ENCODE measurements at places on chromosomes 16 and 17. TPM values are rescaled to one million over a fixed set of nuclear protein-coding genes. Genes with fewer than 3 reads are reported as not detected.
A peak's percentile ranks its signal among the peaks of the same experiment; 100 is the strongest.

TRIM72 gene
- 0.10 TPM for total RNA-seq

GRCh38 chr17:40086150-40087044, 14.0 kb downstream of the NR1D1 start:
- no peaks in the 10 kb centered on the region for H3K27me3 ChIP-seq
- no peak for DNase-seq
- no peaks in the 10 kb centered on the region for H3K4me1 ChIP-seq
- no peak overlapping the region for H3K27ac ChIP-seq
- H3K36me3 ChIP-seq = no peaks in the 10 kb centered on the region

DNA sequence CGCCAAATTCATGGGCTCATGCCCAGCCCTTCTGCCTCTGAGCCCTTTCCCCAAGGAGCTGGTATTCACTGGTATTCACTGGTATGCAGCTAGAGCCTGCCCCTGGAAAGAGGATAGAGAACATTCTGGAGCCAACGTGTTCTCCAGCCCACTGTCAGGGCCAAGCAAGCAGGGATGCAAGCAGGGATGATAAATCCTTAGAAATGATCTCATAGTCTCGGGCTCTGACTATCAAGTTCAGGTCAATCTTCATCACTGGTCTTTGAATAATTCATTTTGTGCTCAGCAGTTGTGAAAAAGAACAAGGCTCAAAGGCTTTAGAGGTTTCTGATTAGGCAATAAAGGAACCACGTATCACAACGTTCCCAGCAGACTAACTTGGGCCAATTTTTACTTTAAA, 57.3 kb downstream of the CACNG5 start:
- no peak for DNase-seq
- H3K4me1 ChIP-seq = no peaks in the 10 kb centered on the region
- no peak overlapping the region for H3K4me3 ChIP-seq

DNA sequence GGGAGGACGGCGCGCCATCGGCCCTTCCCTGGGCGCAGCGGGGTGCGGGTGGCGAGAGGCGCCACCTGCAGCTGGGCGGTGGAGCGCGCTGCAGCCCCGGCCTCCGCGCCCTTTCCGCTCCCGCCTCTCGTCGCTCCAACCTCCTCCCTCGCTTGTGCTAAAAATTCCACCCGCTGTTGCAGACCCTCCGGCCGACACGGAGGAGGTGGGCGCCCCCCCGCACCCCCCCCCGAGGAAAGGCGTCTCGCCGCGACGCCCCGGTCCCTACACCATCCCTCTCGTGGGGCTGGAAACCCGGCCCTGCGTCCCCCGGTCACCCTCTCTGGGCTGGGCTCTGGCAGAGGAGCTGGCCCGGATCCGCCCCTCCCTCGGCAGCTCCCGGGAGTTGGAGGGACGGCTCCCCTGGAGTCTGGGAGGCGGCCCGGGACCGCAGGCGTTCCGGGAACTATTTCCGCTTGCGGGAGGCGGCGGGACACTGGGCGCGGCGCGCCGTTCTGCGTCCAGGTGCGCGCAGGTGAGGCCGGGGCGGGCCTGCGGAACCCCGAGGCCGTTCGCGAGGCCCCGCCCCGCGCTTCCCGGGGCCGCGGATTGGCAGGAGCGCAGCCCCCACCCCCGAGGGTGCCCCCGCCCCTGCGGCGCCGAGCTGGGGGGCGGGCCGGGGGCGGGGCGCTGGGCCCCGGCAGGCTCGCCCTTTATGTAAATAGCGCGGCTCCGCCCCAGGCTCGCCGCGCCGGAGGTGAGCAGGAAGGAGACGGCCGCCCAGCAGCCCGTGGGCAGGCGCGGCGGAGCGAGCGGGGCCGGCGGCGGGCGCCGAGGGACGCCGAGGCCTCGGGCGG, at the start of gene LLGL2:
Gene LLGL2, plus strand, starts transcription at position 728 of the 836 bp plus-strand sequence. CDS start 17,730 bp downstream, outside the sequence.
- H3K27me3 ChIP-seq = peaks cover 10% of the 10 kb centered on the region
- peaks cover 6% of the 10 kb centered on the region for H3K4me1 ChIP-seq
- no peak within 1 kb of the TSS for H3K27ac ChIP-seq
- peaks cover 12% of the 10 kb centered on the region for H3K36me3 ChIP-seq

MRPL45 gene
- total RNA-seq = 43.1 TPM

DNA sequence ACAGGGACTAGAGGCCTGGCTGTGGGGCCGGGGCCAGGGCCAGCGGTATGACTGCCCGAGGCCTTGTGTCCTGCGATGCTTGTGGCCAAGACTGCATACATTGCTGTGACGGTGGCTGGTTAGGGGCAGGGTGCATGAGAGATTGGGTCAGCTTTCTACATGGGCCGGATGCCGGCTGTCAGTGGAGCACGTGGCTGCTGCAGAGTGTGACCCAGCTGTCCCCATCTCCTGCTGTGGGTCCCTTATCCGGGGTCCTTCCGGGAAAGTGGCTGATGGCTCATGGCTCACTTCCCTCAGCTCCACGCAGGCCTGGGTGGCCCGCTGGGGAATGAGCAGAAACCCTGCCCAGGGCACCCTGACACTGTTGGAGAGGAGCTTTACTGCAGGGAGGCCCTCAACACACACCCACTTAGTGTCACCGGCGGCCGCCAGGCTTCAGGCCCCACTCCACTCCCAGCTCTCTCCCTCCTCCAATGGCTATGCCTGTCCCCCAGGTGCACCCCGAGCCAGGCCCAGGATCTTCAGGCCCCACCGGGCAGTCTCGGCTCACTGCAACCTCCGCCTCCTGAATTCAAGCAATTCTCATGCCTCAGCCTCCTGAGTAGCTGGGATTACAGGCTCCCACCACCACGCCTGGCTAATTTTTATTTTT, 808 bp upstream of the RGS11 start:
- no peaks in the 10 kb centered on the region for H3K4me1 ChIP-seq
- H3K27me3 ChIP-seq = peaks cover 39% of the 10 kb centered on the region
- no peak for DNase-seq
- H3K27ac ChIP-seq = no peak overlapping the region
- no peaks in the 10 kb centered on the region for H3K36me3 ChIP-seq

DNA sequence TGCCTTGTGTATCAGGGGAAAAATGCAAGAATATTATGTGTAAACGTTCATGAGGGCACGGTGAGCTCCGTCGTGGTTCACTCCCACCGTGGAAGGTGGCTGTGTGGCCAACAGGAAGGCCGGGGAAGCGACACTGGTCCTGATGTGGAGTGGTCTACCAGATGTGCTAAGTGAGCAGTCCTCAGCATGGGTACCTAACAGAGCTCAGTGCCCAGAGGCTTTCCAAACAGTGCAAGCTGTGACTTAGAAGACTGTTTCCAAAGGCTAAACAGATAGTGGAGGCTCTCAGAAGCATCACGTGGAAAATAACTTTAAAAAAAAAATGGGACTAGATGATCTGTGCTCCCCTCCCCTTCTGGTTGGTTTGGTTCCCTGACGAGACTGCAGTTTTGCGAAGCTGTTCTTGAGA, 199.3 kb upstream of the CHMP6 start:
- no peak for DNase-seq
- peaks cover 86% of the 10 kb centered on the region for H3K4me1 ChIP-seq
- peak overlapping the region; percentile 79 for H3K4me3 ChIP-seq
- no peaks in the 10 kb centered on the region for H3K27me3 ChIP-seq
- peaks cover 59% of the 10 kb centered on the region for H3K36me3 ChIP-seq

- H3K27ac ChIP-seq = no peak overlapping the region
- H3K27me3 ChIP-seq = no peaks in the 10 kb centered on the region
- no peak for DNase-seq
- peaks cover 21% of the 10 kb centered on the region for H3K4me1 ChIP-seq
- no peak overlapping the region for H3K4me3 ChIP-seq
These were observed 15.7 kb downstream of the HELZ start for GRCh38 chr17:67229109-67229955.

CDH1 gene
- total RNA-seq = 0.64 TPM

HOXB9 gene
- 0.27 TPM for total RNA-seq

GRCh38 chr17:70100983-70101382, 26.0 kb downstream of the KCNJ16 start:
- no peaks in the 10 kb centered on the region for H3K4me1 ChIP-seq
- H3K36me3 ChIP-seq = no peaks in the 10 kb centered on the region
- no peak overlapping the region for H3K4me3 ChIP-seq
- no peak overlapping the region for H3K27ac ChIP-seq
- no peak for DNase-seq

DNA sequence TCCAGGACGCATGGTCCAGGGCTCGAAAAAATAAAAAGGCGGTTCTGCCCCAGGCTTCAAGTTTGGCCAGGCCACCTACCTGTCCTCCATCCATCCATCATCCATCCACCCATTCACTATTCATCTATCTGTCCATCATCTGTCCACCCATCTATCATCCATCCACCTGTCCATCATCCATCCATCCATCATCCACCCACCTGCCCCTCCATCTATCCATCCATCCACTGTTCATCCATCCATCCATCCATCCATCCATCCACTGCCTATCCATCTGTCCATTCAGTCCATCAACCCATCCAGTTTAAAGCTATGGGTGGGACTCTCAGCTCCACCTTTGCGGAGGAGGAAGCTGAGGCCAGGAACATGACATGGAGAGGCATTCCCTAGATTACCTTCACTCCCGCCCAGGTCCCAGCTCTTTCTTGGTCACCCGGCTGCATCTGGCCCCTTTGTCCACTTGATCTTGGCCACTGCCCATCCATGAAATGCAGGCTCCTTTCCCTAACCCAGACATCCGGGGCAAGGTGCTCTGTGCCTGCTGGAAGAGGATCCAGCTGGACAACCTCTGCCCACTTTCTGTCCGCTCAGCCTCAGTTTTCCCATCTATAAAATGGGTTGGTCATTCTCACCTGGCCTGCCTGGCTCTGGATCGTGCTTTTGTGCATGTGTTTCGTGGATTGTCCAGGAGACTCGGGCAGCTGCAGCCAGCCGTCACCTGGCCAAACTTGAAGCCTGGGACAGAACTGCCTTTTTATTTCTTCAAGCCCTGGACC, 236.0 kb upstream of the CIBAR2 start:
- no peak for DNase-seq
- H3K4me3 ChIP-seq = no peak overlapping the region
- no peaks in the 10 kb centered on the region for H3K4me1 ChIP-seq
- H3K36me3 ChIP-seq = no peaks in the 10 kb centered on the region

GRCh38 chr17:75739801-75740200, 18.5 kb downstream of the ITGB4 start:
- H3K4me1 ChIP-seq = peaks cover 9% of the 10 kb centered on the region
- H3K27me3 ChIP-seq = no peaks in the 10 kb centered on the region
- DNase-seq = no peak
- no peak overlapping the region for H3K27ac ChIP-seq

GRCh38 chr17:8611619-8612298, 18.8 kb downstream of the MYH10 start:
- no peak overlapping the region for H3K27ac ChIP-seq
- H3K4me1 ChIP-seq = no peaks in the 10 kb centered on the region
- no peak for DNase-seq
- H3K27me3 ChIP-seq = peaks cover 15% of the 10 kb centered on the region
- H3K4me3 ChIP-seq = no peak overlapping the region

DBF4B gene
- 22.5 TPM for total RNA-seq

SPIRE2 gene
- total RNA-seq = 2.7 TPM

GRCh38 chr16:85245307-85246172, 133.3 kb upstream of the CIBAR2 start:
- H3K4me1 ChIP-seq = peaks cover 6% of the 10 kb centered on the region
- peaks cover 2% of the 10 kb centered on the region for H3K27me3 ChIP-seq
- H3K36me3 ChIP-seq = no peaks in the 10 kb centered on the region
- H3K27ac ChIP-seq = no peak overlapping the region
- DNase-seq = no peak

GRIN2A gene
- not detected for total RNA-seq

GRCh38 chr16:87581857-87582215, 20.5 kb upstream of the JPH3 start:
- DNase-seq = no peak
- no peak overlapping the region for H3K4me3 ChIP-seq
- H3K36me3 ChIP-seq = no peaks in the 10 kb centered on the region
- H3K27ac ChIP-seq = no peak overlapping the region
- no peaks in the 10 kb centered on the region for H3K4me1 ChIP-seq

GRCh38 chr17:81291662-81292061, 3.4 kb downstream of the SLC38A10 start:
- H3K27me3 ChIP-seq = no peaks in the 10 kb centered on the region
- peaks cover 16% of the 10 kb centered on the region for H3K36me3 ChIP-seq
- DNase-seq = peak; percentile 57
- no peak overlapping the region for H3K27ac ChIP-seq

GRCh38 chr16:6297666-6298410, 1034.8 kb upstream of the RBFOX1 start:
- no peak for DNase-seq
- no peaks in the 10 kb centered on the region for H3K27me3 ChIP-seq
- no peak overlapping the region for H3K27ac ChIP-seq
- H3K4me1 ChIP-seq = no peaks in the 10 kb centered on the region
- H3K4me3 ChIP-seq = no peak overlapping the region
- no peaks in the 10 kb centered on the region for H3K36me3 ChIP-seq

- H3K27me3 ChIP-seq = no peaks in the 10 kb centered on the region
- H3K27ac ChIP-seq = no peak overlapping the region
- no peaks in the 10 kb centered on the region for H3K4me1 ChIP-seq
- no peaks in the 10 kb centered on the region for H3K36me3 ChIP-seq
These were observed 230.3 kb downstream of the MAP2K4 start for GRCh38 chr17:12250973-12251372.
